ENCODE measurements at places on chromosomes 6 and 20.
A peak's percentile ranks its signal among the peaks of the same experiment; 100 is the strongest.

- no peak for DNase-seq
Measured at GRCh38 chr6:149063468-149063867, 254.0 kb upstream of the TAB2 start.

DNA sequence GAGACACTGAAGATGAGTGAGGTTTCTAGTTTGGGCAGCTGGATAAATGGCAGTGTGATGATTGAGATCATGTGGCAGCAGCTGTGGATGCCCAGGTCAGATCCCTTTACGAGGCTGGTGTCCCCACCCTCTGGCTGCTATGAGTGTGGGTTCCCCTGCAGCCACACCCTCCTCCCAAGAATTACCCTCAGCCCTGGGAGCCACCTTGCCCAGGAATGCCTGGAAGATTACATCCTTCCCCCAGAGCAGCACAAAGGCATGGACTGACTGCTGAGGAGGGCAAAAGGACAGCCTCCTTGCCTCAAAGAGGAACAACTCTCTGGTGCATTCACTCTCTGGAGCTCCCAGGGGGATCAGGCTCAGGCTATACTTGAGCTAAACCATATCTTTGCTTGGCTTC, 15.0 kb upstream of the PKHD1 start:
- no peak for DNase-seq

DNA sequence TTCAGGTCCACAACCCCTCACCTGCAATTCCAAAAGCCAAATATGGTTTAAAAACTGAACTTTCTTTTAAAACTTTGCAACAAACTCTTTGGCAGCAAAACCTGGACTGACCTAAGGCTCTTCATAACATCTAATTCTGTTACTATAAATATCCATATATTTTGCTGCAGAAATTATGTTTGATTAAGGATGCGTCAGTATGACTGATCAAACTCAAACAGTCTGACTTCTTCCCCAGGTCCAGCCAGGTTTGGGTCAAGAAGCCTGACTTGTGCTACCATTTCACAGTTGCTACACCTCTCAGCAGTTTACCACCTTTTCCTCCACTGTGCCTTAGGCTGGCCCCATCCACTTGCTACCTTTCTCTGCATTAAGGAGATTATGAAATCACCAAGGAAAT, 127.0 kb upstream of the DUSP22 start:
- no peak for DNase-seq

DNA sequence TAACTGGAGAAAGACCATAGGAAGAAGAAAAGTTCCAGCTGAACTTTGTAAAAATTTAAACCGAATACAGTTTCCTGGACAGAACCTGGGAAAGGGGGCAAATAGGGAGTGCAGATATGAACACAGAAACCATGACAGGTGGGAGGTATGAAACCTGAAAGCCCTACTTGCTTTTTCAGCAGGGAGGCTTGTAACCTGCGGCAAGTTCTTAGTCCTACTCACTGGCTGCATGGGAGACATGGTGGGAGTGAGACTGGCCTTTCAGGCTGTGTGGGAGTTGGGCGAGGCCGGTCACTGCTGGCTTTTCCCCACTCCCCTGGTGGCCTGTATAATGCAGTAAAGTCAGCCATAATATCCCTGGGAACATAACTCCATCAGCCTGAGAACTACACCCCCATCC, 54.2 kb downstream of the ROS1 start:
- DNase-seq: no peak

GRCh38 chr6:128532827-128533226, 12.4 kb upstream of the PTPRK start:
- DNase-seq: no peak

DNA sequence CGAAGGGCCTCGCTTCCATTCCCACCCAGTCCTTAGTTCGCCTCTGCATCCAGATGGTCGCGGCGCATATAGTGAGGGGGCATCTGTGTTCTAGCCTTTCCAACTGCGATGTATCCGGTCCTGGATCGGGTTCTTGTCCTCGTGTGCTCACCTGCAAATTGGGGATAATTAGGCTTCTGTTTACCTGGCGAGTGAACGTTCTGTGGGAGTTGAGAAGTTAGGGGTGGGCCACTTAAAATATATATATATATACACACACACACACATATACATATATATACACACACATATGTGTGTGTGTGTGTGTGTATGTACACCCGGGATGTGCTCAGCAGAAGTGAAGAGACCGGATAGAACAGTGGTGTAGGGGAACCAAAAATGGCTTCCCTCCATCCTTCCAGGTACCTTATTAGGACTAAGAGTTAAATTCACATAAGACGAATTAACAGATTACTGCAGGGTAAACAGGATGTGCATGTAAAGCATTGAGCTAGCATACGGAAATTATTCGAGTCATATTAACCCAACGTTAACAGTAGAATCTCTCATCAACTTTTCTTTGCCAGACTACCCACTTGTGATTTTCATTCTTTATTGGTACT, 537 bp downstream of the CSTF1 start:
- DNase-seq: peak; percentile 48

GRCh38 chr20:25247000-25247517, 826 bp upstream of the PYGB start:
- no peak for DNase-seq

GRCh38 chr6:86192123-86192522, 549.4 kb upstream of the SYNCRIP start:
- no peak for DNase-seq

GRCh38 chr20:62354031-62354808, 12.9 kb downstream of the LAMA5 start:
- no peak for DNase-seq

GRCh38 chr20:43724383-43724782, 2.4 kb downstream of the GTSF1L start:
- no peak for DNase-seq

- no peak for DNase-seq
Measured at GRCh38 chr6:678520-678919, 14.4 kb downstream of the EXOC2 start.

- no peak for DNase-seq
Measured at GRCh38 chr6:27468334-27468733, 4.6 kb downstream of the ZNF184 start.

DNA sequence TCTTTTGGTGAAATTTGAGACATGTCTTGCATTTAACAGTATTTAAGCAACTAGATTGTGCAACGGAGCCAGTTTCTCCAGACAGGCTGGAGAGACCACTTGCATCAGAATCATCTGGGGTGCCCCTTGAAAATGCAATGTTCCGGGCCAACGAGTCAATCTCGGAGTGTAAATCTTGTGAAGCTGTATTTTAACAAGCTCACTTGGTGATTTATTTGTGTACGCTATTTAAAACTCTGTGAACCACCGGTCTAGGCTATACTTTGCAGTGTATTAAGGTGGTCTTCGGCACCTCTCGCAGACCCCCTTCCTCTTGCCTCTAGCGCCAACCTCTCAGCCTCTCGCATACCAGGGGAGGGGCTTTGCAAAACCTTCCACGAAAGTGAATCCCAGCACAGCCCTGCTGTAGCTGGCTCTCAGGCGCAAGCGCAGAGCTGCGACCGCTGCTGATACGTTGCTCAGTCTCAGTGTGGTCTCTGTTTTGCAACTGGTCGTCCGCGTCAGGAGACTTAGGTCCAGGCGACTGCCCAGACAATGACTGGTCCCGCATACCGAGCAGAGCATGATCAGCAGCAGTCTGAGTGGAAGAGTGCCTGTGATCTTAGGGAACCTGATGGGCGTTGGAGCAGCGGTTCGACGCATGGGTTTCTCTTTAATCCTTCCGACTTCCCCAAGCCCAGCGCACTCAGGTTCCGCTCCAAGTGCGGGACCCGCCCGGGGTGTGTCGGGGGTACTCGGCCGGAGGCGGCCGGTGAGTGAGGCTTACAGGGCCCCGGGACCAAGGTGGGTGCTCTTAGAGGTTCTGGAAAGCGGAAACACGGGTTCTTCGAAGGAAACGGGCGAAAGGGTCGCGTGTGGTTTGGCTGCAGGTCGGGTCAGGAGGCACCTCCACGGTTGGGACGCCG, at the start of gene ZNF391:
Gene ZNF391, plus strand, starts transcription at position 467 of the 905 bp plus-strand sequence. CDS start 11,612 bp downstream, outside the sequence.
- DNase-seq: peak; percentile 86

DNA sequence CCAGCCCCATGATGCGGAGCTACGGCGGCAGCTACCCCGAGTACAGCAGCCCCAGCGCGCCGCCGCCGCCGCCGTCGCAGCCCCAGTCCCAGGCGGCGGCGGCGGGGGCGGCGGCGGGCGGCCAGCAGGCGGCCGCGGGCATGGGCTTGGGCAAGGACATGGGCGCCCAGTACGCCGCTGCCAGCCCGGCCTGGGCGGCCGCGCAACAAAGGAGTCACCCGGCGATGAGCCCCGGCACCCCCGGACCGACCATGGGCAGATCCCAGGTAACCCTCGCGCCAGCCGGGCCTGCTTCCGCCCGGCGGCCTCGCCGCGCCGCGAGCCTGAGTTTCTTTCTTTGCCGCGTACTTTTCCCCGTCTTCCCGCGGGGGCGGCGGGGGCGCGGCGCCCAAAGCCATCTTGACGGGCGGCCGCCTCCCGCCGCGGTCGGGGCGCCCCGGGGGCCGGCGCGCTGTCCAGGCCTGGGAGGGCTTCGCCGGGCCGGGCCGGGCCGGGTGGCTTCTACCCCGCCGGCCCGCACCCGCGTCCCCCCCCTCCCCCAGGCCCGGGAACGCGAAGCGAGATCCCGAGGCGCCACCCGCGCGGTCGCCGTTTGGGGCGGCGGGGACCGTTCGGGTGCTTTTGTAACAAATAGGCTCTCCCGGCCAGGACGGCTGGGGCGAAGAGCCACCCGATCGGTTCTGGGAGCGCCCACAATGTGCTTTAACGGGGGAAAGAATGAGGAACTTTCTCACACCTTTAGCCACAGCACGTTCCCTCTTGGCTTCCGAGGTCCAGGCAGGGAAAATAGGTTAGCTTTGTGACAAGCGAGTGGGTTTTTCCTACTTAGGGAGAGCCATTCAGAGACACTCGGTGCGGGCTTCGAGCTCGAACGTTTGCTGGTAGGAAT, 2.3 kb downstream of the ARID1B start:
- DNase-seq: peak; percentile 58

- DNase-seq: peak; percentile 30
Measured at GRCh38 chr6:85923013-85923430, 280.3 kb upstream of the SYNCRIP start.

GRCh38 chr20:62696434-62696957, 12.1 kb upstream of the NTSR1 start:
- no peak for DNase-seq

DNA sequence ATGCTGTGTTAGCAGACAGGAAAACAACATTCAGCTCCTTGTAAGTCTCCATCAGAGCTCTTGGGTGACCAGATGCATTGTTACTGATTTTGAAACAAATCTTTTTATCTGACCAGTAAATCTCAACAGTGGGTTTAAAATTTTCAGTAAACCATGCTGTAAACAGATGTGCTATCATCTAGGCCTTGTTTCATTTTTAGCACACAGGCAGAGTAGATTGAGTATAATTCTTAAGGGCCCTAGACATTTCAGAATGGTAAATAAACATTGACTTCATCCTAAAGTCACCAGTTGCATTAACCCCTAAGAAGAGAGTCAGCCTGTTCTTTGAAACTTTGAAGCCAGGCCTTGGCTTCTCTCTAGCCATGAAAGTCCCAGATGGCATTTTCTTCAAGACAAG, 237.2 kb upstream of the BMP2 start:
- DNase-seq: no peak

DNA sequence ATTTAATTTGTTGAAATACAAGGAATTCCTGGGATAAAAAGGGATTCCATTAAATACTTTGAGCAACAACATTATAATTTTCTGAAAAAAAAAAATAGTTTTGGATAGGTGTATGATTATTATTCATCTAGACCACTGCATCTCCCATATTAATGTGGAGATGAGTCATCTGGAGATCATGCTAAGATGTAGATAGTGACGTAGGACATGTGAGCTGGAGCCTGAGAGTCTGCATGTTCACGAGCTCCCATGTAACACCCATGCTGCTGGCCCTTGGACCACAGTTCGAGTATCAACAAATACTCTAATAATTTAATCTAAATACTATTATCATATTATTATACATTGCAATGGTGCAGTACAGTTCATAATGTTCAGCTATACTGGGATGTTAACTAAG, 91.6 kb downstream of the EPM2A start:
- DNase-seq: no peak

DNA sequence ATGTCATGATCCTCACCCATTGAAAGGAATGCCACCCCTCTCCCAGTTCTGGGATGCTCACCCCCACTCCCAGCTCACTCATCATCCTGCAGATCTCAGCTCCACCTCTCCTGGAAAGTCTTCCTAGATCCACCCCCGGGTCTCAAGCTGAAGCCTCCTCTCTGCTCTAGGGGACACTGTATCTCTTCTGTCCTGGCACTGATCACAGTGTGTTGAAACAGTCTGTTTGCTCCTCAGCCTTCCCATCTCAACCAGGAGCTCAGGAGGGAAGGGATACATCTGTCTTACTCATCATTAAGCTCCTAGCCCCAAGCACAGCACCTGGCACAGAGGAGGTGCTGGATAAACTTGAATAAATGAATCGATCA, 80.1 kb downstream of the MRPL14 start:
- DNase-seq: no peak

- DNase-seq: no peak
Measured at GRCh38 chr6:57324538-57324937, 7.1 kb downstream of the PRIM2 start.

DNA sequence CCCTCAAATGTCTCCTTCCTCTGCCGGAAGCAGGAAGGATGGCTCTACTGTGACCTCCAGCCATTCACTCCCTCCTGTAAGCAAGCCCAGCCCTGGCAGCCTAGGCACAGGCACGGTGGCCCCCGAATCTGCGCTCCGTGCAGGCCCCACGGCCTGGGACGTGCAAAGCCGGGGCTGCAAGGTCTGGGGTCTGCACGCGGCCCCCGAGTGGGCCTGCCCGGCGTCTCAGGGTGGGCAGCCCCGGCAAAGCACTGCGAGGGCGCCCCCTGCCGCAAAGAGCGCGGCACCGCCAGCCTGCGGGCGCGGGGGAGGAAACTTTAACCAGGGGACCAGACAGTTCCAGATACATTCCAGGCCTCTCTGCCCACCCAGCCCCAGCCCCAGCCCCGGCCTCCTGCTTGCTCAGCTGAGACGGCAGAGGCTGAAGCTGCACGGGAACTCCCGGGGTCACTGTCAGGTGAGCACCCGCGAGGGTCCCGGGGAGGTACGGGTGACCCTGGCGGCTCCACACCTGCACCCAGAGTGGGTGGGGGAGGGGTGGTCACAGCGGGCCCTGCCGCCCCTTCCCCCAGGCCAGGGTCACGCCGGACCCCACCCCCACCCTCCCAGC, 98.8 kb downstream of the ASXL1 start:
- DNase-seq: peak; percentile 94

- no peak for DNase-seq
Measured at GRCh38 chr20:37108676-37109075, 12.9 kb upstream of the RBL1 start.

GRCh38 chr20:5531318-5532081, 214.7 kb upstream of the PROKR2 start:
- no peak for DNase-seq

GRCh38 chr6:43263314-43264178, 20.3 kb downstream of the TTBK1 start:
- peak; percentile 95 for DNase-seq

- no peak for DNase-seq
Measured at GRCh38 chr6:78611886-78612480, 255.4 kb upstream of the IRAK1BP1 start.

- peak; percentile 77 for DNase-seq
Measured at GRCh38 chr6:166587631-166588413, 1.3 kb upstream of the RAMACL start.
